ENCODE measurements at places on chromosomes 13 and 19.

GRCh38 chr13:113648216-113648610 lies 9.8 kb downstream of the ATP4B start:
- DNase-seq, result no peak

DNA sequence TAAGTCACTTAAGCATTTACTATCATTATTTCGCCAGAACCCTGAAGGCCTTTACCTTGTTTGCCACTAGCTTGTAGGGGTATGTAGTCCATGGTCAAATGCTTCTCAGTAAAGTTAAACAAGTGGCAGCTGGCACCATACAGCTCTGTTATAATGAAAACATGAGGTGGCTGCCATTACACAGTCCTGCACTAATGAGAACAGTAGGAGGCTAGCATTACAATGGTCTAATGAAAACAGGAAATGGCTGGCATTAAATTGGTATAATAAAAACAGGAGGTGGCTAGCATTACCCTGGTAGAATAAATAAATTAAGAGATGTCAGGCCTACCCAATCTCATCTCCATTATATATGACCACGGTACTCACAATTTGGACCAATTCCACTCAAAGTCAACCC lies 107.5 kb downstream of the PCDH17 start:
- no peak for DNase-seq

DNA sequence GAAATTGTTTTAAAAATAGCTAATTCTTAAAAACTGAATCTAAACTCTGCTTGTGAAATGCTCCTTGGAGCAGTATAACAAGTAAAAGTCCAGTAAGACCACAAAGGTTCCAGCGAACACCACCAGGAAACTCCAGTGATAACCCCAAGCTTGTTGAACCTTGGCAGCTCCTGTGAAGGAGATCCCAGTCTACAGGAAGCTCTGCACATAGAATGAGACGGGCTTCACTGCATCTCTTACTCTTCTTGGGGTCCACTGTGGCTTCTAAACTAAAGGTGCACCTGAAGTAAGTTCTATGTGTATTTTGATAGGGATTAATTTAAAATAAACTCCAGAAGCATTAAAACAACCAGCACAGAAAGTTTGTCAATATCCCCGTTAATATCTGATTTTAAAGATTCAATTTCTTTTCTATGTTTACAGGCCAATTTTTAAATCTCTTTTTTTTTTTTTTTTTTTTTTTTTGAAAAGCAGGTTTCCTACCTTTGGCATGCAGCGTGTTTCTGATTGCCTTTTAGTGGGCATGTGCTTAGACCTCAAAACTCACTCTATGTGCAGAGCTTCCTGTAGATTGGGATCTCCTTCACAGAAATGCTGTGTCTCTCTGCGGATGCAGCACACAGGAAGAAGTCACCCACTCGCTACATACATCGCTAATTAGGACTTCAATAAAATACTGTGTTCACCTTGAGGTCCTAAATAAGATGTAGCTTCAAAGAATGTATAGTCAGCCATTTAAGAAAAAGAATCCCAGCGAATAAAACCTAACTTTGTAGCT lies 508.5 kb downstream of the KLF12 start:
- no peak for DNase-seq

DNA sequence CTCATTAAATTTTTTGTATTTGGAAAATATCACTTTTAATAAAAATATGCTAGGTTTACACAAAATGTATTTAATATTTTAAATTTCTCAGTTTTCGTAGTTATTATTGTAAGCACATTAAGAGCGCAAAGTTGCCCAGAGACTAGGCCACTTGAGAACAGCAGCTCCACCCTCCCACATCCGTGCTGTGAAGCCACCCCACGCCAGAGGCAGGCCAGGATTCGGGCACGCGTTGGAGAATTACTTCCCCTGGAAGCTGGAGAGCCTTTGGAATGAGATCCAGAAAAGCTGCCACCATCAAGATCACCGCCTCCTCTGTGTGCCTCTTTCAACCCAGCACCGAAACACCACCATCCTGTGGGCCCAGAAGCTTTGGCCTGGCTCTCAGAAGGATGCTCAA lies 41.0 kb upstream of the SPACA7 start:
- DNase-seq, result no peak

DNA sequence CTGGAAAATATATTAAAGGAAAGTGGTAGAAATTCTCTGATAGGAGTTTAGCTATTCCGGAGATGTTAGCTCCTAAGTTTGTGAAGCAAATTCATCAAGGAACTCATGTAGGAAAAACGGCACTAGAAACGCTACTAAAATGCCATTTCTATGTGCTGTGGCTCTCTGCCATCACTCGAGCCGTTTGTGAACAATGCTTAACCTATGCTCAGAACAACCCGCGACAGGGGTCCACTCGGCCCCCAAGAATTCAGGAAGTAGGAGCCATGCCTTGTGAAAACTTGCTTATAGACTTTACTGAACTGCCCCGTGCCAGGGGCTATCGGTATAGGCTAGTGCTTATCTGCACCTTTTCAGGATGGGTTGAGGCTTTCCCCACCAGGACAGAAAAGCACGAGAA lies 14.2 kb upstream of the SLC15A1 start:
- no peak for DNase-seq

GRCh38 chr13:103694033-103694432 lies 627.8 kb upstream of the SLC10A2 start:
- no peak for DNase-seq

- DNase-seq, result no peak
Measured at GRCh38 chr13:72970301-72970880, 88.4 kb upstream of the KLF5 start.

DNA sequence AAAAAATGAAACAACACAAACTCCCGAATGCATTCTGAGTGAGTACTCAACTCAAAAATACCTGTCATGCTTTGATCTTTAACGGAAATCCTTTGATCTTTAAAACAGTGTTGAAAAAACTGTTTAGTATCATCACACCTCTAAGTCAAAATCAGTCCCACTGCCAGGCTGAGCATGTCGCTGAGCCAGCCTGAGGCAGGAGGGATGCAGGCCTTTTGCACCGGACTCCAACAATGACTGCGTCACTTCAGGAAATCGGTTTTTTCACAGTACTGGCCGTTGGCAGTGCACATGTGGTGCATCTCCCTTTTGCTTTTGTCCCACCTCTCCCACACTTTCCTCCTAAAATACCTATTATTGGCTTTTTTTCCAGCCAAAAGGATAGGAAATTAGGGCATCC lies 78.2 kb downstream of the SHISA2 start:
- no peak for DNase-seq

GRCh38 chr19:10553943-10554381 lies 10.3 kb downstream of the ATG4D start:
- DNase-seq, result no peak

GRCh38 chr13:32153056-32153455 lies 121.5 kb downstream of the FRY start:
- DNase-seq, result no peak

DNA sequence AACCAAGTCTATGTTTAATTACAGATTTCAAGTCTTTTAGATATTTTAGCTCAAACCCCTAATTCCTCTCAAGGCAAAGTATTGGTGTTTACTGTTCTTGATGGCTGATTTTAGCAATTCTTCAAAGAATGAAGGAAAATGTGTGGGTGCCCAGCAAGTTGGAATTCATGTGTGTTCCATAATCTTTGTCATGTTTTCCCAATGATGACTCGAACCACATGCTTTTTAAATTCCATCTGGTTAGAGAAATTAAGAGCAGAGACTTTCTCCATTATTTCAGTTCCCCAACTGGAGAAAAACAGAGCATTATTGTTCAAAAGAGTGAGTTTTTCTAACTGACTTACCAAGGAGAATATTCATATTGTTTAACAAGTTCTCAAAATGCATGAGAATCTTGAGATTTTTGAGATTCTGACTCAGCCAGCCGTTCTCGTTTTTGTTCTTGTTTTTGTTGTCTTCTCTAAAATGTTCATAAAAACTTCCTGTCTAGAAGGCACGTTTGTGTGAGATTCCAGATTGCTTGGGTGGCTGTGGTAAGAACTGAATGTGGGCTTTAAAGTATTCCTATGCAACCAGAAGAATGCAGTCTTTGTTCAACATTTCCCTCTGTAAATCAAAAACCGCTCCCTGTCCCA lies 404.7 kb downstream of the IRS2 start:
- no peak for DNase-seq
